ENCODE measurements at places on chromosomes 7 and 10.

- DNase-seq, result peak; percentile 43
These were observed 8.8 kb upstream of the INTS1 start for GRCh38 chr7:1512781-1513656.

- DNase-seq, result no peak
These were observed 40.2 kb downstream of the SND1 start for GRCh38 chr7:127692200-127692599.

DNA sequence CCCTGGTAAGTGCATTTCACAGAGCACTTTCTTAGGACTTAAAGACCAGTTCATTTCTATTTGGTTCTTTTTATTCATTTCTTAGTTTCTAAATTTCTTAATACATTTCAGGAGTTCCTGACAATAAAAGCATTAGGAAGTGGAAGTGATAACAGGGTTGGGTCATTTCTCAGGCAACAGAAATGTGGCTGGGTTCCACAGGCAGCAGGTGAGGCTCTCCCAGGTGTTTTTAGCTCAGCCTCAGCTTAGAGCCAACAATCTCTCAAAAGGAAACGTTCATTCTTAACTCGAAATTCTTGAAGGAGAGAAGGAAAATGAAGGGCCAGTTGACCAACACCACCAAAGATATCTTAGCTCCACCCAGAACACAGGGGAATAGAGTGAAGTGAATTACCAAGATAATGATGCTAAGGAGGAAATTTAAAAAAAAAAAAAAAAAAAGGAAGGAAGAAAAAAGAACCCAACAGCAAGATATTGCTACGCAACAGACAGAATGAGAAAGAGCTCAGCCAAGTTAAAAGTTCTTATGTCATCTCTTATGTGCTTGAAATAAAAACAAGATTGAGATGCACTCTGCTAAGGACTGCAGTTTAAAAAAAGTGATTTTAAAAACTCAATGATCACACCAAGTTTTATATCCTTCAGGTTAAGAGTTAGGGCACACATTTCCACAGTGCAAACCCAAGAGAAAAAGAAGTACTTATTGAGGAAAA is 230.1 kb downstream of the GLI3 start:
- DNase-seq, result no peak

- no peak for DNase-seq
These were observed 2.7 kb downstream of the COBL start for GRCh38 chr7:51313738-51314425.

DNA sequence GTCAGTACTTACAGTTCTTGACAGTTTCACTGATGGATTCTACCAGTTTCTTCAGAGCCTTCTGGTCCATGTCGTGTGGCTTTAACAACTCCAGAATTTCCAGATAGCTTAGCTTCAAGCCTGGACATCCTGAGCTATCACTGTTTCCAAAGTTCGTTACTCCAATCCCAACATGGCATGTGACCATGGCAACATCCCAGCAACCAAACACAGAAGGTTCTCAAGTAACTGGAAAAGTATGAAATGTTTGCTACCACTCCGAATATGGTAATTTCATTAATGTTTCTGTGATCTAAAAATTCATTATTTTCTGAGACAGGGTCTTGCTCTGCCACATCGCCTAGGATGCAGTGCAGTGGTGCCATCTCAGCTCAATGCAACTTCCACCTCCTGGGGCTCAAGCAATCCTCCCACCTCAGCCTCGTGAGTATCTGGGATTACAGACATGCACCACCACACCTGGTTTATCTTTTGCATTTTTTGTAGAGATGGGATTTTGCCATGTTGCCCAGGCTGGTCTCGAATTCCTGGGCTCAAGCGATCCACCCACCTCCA is 29.3 kb downstream of the RBM48 start:
- DNase-seq, result no peak

DNA sequence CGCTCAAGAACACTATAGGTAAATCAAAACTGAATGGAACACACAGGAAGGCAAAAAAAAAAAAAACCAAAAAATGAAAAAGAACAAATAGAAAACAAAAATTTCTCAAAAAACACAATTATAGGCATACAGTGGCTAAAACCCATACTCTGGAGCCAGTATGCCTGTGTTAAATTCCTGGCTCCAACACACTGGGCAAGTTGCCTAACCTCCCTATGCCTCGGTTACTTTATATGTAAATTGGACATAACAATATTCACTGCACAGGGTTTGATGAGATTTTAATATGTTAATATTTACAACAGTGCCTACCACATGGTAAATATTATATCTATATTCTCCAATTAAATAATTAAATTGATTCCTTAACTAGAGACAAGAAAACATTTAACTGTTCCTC is 217.1 kb downstream of the HTR7 start:
- DNase-seq, result no peak

- DNase-seq, result no peak
These were observed 63.6 kb upstream of the TRIM24 start for GRCh38 chr7:138396251-138397070.

- DNase-seq, result peak; percentile 3
These were observed 31.1 kb downstream of the TRIL start for GRCh38 chr7:28926871-28927597.

- DNase-seq, result no peak
These were observed 72.8 kb upstream of the FAM20C start for GRCh38 chr7:119392-120163.

DNA sequence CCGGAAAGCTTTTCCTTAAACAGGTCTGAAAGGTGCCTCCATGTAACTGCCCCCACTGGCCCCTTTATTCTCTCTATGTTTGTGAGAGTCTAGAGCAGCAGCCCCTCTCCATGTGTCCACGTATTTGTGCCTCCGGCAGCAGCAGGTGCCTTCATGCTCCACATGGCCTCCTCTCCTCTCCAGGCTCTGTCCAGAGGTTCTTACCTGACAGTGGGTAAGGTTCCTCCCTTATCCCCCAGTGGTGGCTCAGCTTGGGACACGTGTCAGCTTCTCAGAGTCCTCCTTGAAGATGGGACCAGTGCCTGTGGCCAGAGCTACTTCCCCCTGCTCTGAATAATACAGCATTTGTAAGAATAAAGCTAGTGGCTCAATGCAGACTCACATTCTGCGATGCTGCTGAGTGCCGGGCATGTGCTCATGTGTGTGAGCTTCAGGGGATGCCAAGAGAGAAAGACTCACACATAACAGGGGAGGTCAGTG is 7.9 kb downstream of the CALML3 start:
- no peak for DNase-seq

- DNase-seq, result no peak
These were observed 1.3 kb downstream of the PCBD1 start for GRCh38 chr10:70886921-70887665.

GRCh38 chr7:156722043-156722826 is 81.7 kb downstream of the RNF32 start:
- no peak for DNase-seq

DNA sequence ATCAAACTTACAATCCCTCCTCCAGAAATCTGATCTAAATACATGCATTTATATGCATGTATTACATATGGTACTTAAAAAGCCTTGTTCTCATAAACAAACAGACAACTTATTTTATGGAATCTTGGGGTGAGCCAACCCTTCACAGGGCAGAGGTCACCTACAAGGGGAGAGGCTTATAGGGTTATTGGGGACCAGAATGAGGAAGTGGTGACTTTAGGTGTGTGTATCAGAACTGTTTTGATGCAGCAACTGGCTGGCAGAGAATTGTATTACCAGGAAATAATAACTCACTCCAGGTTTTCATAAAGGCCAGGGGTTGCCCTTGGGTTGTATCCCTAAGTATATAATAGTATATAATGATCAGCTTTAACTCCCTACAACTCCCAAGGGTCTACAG is 91.1 kb downstream of the SVIL start:
- no peak for DNase-seq

GRCh38 chr7:51344406-51345138 is 28.0 kb upstream of the COBL start:
- no peak for DNase-seq

- DNase-seq, result no peak
These were observed 97.2 kb downstream of the EBF3 start for GRCh38 chr10:129866894-129867293.

Measured in activated CD4-positive, CD25-positive, alpha-beta regulatory T cell (primary cell).